ENCODE measurements at places on chromosomes 5 and 9.
A peak's percentile ranks its signal among the peaks of the same experiment; 100 is the strongest.

DNA sequence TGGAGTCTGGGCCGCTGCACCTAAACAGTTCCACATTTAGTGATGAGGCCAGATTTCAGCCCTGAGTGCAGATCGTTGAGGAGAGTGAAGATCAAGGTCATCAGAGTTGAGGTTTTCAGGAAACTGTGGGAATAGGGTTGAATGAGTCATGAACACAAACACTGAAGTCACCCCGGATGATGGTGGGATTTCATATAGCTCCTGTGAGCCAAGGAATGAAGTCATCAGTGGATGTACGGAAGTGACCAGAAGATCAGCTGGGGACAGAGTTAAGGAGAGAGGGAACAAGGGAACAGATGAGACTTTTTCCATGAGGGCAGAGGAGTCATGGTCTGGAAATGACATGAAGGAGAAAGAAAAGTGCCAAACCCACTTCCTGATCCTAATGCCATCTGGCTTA is 36.5 kb downstream of the PALM2AKAP2 start:
- no peak for DNase-seq

DNA sequence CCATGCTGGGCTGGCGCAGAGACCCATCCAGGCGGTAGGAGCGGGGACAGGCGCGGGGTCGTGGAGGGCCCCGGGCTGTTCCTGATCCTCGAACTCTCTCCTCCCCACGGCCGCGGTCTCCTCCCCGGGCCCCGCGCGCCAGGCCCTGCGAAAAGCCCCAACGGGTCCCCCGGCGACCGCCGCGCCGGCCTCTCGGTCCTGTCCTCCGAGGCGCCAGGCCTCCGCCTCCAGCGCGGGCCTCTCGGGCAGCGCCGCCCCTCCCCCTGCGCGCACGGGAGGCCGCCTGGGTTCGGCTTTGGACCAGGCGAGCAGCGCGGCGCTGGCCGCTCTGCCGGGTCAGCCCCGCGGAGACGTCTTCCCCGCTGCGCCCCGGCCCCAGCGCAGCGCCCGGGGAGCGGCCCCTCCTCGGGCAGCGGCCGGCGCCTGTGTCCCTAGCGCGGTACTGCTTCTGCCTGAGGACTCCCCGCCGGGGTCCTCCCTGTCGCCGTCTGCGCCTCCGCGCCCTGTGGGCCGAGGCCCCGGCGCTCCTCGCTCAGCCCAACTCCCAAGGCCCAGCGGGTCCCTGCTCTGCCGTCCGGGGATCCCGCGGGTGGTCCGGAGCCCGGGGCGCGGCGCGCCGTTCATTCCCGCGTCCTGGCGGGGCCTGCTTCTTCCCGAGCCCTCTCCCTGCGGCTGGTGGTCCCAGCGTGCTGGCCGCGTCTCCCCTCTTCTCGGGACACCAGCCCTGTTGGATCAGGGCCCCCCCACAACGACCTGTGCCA is 13.4 kb downstream of the COL23A1 start:
- no peak for DNase-seq

- DNase-seq, result no peak
These were observed 796.3 kb downstream of the MAT2B start for GRCh38 chr5:164301708-164302107.

DNA sequence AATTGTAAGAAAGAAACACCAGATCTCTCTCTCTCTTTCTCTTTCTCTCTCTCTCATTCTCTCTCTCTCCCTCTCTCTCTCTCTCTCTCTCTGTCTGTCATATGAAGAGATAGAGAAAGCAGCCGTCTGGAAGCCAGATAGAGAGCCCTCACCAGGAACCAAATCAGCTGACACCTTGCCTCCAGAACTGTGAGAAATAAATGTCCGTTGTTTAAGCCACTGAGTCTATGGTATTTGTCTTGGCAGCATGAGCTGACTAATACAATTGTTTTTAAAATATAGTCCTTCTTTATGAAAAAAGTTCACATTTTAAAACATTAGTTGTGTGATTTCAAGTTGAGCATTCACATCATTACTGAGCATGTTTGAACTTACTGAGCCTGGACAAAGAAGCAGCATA is 275.6 kb downstream of the CETN3 start:
- no peak for DNase-seq

GRCh38 chr5:43873791-43874190 is 270.8 kb downstream of the NNT start:
- DNase-seq, result no peak

- no peak for DNase-seq
These were observed 61.7 kb downstream of the PDE8B start for GRCh38 chr5:77272206-77272605.

GRCh38 chr9:37300620-37301019 is 121.9 kb upstream of the GRHPR start:
- no peak for DNase-seq

DNA sequence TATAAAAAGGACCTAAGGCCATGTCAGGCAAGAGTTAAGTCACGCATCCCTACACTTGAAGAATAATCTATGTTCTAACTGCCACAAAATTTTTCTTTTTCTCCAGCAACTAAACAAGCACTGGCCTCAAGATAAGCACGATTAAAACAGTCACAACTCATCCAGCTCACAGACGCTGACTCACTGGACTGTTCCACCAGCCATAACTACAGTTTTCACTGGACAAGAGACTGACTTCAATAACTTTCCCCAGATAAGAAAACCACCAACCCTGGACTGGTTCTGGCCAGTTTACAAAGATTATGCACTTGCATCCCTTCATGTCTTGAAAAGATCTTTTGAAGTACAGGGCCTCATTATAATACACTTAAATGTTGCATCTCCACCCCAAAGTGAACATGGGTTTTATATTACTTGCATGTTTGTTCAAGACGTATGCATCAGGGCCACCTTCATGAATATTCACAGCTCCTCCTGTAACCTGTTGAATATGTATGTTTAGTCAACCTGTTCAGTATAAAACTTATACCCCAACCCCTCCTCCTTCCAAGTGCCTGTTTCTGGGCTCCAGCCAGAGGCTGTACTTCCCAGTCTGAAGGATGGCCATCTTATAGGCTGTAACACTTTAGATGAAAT is 129.3 kb upstream of the EPB41L4A start:
- DNase-seq, result no peak

- DNase-seq, result no peak
These were observed 4.3 kb downstream of the SPATA24 start for GRCh38 chr5:139399501-139400121.

GRCh38 chr9:34927061-34927460 is 31.0 kb upstream of the PHF24 start:
- DNase-seq, result no peak

GRCh38 chr9:82022121-82022520 is 33.5 kb downstream of the SPATA31D1 start:
- no peak for DNase-seq

DNA sequence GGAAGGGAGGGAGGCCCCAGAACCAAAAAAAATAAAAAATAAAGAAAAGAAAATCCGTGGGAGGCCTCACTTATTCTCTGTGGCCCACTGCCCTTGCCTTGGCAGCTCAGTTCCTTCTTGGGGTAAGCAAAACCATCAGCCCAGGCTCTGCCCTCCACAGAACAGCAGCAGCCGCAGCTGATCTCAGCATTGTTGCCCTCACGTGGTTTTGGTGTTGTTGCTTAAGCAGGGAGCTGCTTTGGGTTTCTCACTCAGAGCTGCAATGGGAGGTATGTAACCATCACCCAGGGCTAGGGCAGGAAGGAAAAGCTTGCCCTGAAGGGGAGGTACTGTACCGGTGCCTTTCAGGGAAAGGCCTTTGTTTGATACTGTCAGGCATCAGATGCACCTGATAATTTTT is 374.7 kb upstream of the WWC1 start:
- no peak for DNase-seq

GRCh38 chr5:24294333-24294732 is 350.4 kb downstream of the CDH10 start:
- no peak for DNase-seq

- no peak for DNase-seq
These were observed 6.2 kb upstream of the HAVCR2 start for GRCh38 chr5:157115012-157115411.

DNA sequence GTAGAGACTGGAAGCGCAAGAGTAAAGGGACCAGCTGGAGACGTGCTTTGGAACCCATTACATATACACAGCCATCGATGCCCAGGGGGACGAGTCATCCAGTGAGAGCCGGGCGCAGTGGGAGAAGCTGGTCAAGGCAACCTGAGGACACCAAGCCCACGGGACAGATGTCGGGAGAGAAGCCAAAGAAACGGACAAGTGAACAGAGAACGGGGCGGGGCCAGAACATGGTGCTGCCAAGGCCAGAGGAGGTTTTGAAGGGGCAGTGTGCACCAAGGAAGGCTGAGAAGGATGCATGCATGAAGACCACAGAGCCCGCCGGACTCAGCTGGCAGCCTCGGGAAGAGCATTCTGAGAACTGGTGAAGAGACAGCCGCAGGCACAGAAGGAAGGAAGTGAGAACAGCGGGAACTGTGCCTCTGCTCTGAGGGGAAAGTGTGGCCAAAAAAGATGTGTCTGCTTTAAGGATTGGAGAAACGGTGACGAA is 20.3 kb downstream of the CAMSAP1 start:
- DNase-seq, result no peak

- DNase-seq, result no peak
These were observed 150.6 kb downstream of the MCTP1 start for GRCh38 chr5:95134326-95134725.

DNA sequence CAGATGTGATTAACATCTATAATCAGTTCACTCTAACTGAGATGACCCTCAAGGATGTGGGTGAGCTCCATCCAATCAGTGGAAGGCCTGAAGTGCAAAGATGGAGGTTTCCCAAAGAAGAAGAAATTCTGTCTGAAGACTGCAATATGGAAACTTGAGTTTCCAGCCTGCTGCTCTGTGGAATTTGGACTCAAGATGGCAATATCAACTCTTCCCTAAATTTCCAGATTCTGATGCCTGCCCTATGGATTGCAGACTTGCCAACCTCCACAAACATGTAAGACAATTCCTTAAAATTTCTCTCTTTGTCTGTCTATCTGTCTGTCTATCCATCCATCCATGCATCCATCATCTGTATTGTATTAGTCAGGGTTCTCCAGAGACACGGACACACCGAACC is 85.9 kb downstream of the ICE1 start:
- DNase-seq, result no peak

GRCh38 chr5:174173766-174174165 is 128.3 kb downstream of the NSG2 start:
- no peak for DNase-seq

DNA sequence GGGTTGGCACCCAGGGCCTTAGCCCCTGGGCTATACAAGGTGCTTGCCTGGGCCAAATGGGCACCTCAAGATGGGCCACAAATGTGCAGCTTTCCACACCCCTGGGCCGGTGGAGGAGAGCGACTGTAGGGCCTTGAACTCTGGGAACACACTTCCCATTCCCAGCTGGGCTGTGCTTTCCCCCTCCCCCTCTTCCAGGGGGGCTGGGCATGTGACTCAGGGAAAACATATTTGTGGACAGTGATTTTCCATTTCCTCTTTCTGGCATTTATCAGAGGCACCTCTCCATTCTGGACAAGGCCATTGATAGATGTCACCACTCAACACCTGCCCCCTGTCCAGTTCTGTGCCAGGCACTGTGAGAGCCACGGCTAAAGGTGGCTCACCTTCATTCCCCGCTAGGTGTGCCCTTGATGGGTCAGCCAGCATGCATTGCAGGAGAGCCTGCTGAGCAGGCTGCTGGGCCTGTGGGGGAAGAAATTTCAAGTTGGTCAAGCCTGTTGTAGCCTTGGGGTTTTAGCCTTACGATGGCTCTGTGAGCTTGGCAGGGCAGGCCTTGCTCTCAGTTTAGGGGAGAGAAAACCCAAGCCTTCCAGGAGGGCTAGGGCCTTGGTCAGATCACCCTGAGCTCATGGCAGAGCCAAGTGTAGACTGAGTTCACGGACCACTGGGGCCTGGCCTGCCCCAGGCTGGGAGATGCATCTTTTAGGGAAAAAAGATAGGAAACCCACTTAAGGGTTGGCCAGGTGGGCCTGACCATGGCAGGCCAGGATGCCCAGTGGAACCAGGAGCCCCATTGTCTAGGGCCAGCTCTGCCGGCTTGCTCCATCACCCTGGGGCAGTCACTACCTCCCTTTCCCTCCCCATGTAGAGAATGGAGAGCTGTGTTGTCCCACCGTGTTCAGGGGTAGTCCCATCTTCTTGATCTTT is 113.9 kb downstream of the DAB2IP start:
- DNase-seq, result no peak

GRCh38 chr9:128393145-128393775 is 22.1 kb downstream of the URM1 start:
- no peak for DNase-seq

DNA sequence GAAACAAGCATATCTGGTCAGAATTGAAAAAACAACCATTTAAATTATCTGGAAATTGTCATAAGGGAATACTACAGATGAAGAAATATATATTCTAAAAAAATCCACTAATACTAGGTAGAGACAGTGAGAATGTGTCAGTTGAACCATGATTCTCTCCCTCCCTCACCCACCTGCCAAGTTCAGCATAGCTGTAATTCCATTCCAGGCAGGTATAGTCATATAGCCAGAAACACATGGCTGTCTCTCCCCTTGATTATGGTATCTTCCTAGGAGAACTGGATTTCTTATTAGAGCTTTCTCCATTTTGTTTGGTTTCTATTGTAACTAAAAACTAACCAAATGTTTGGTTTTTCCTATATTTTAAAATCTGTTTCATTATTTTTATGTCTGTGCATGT is 509.2 kb downstream of the CDH10 start:
- no peak for DNase-seq

GRCh38 chr5:67066815-67067214 is 129.8 kb downstream of the CD180 start:
- DNase-seq, result no peak

DNA sequence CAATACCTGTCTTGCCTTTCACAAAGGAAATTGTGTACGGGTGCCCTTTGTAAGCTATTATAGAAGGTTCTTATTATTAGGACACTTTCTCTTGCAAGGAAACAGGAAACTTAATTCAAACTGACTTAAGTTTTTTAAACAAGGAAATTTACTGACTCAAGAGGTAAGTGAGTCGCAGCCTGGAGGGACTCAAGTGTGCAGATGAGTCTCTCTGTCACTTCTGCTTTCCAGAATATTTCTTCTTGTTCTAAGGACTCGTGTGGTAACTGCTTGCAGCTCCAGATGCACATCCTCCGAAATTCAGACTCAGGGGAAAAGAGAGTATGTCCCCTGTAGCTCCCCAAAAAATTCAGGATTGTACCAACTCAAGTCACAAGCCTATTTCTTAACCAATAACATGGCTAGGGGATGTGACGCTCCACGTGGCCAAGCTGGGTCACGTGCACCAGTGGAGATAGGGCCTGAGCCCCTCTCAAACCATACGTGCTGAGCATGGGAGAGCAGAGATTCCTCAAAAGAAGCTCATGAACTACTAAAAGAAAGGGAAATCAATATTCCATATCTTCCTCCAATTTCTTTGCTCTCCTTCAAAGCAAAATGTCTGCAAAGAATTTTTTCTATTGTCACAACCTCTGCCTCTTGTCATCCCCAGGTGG is 49.2 kb upstream of the ERCC6L2 start:
- no peak for DNase-seq

- peak; percentile 56 for DNase-seq
These were observed 229.7 kb downstream of the MRPS30 start for GRCh38 chr5:45038366-45038987.

DNA sequence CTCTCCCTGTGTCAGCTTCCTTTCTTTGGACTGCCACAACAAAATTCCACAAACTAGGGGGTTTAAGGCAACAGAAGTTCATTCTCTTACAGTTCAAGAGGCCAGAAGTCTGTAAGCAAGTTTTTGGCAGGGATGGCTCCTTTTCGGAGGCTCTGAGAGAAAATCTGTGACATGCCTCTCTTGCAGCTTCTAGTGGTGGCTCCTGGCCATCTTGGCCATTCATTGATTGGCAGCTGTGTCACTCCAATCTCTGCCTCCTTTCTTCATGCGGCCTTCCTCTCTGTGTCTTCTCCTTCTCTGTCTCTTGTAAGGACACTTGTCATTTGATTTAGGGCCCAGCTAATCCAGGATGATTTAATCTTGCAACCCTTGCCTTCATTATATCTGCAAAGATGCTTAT is 2.0 kb upstream of the NEUROG1 start:
- DNase-seq, result no peak
